ENCODE measurements at places on chromosomes 7 and 10. TPM values are rescaled to one million over a fixed set of nuclear protein-coding genes. Genes with fewer than 3 reads are reported as not detected.
A peak's percentile ranks its signal among the peaks of the same experiment; 100 is the strongest.

DNA sequence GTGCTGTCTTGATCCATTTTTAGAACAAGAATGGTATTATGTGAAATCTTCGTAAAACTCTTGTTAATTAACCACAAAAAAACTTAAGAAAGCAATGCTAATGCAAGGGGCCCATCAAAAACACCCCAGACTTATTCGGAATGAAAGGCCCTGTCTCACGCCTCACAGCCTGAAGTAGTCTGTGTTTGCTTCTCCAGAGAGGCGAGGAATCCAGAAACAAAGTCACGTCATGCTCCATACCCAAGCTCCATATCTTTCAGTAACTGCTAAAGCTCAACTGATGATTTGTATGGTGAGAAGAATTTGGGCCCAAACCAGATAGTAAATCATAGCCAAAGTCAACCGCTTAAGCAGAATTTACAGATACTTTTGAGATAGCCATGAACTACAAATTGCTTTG, 155.4 kb downstream of the ATE1 start:
- no peak for DNase-seq

- no peak for DNase-seq
These were observed 340.8 kb downstream of the KCNMA1 start for GRCh38 chr10:77296534-77297392.

Gene CUBN
- 2.4 TPM for total RNA-seq

GRCh38 chr10:43233601-43234430, 33.0 kb downstream of the RASGEF1A start:
- DNase-seq: peak; percentile 14

Gene HYAL4
- 0.23 TPM for total RNA-seq

Gene RASA4B
- 10.9 TPM for total RNA-seq

DNA sequence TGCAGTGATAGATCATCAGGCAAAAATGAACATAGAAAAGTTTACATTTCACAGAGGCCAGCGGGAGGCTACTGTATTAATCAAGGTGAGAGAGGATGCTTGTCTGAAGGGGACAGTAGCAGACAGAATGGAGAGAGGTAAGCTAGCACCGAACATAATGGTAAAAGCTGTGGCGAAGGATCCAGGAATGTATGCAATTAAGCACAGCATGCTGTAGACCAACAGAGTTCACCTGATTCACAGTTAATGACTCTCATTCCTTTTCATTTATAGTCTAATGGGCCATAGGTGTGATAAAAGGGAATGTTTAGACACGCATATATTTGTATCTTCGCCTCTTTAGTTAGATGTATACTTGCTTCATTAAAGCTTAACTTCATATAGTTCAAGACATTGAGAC, 150.9 kb upstream of the MBL2 start:
- no peak for DNase-seq

DNA sequence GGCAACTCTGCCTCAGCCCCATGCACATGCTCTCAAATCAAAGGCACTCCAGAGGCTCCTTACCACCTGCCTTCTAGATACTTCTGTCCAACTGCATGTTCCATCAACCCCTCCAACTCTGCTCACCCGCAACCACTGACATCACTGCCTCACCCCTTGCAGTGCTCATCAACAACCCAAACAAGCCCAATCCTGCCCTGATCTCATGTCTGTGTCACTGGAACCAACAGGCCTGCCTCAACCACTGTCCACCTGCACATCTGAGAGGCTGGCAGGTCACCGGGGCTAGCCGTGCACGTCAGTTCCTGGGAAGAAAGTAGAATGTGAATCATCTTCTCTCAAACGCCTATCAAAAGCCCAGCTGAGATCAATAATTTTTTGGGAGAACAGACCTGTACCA, 33.3 kb downstream of the CTBP2 start:
- no peak for DNase-seq

- no peak for DNase-seq
These were observed 59.7 kb upstream of the PRSS1 start for GRCh38 chr7:142689439-142690120.

- no peak for DNase-seq
These were observed 1.2 kb downstream of the RSBN1L start for GRCh38 chr7:77697535-77697831.

DNA sequence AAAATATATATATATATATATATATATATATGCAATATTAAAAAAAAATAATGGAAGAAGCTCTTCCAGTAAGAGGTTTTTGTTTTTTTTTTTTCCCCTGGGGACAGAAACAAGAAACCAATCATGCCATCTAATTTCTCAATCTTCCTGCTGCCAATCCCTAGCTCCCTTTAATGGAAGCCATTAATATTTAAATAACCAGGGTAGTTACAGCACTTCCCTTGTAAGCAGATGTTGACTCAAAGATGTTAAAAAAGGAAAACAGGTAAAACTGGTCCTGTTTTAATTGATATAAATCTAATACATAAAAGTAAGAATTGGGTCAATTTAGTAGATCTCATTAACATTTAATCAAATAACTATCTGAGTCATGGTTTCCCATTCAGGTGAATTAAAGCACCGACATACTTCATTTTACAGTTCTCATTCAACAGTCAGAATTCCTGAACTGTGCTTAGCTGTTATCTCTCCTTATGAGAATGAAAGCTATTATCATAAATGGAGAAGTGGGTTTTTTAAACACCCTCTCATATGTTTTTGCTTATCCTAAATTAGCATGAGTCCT, 22.6 kb downstream of the CPVL start:
- no peak for DNase-seq

DNA sequence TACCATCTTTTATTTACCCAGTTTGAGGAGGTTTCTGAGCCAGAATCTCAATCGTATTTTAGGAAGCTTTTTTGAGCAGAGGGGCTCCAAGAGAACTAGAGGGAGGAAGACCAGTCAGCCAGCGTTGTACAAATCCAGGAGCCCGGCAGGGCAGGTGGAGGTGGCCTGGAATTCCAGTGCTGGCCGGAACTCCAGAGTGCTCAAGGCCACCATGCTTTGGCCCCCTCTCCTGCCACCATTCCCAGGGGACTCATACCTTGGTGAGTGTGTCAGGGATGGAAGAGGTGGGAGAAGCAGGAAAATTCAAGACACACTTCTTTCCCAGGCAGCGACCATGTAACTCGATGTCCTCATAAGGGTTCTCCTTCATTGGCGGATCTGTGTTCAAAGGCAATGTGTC, 55.3 kb downstream of the DENND2A start:
- DNase-seq: no peak

Gene CDK14
- total RNA-seq: 23.5 TPM

DNA sequence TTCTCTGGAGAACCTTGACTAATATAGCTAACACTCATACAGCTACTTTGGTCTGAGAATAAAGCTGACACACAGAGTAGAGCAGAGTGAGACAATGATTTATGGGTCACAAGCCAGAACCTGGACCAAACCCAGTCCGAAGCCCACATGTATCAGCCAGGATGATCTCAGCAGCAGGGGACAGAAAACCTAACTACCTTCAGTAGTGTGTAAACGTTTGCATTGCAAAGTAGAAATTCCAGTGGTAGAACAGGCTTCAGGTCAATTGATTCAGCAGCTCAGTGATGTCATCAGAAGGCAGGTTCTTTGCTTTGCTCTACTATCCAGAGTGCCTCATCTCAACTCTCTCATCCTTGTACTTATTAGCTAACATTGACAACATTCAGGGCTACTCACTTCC, 62.5 kb upstream of the PALS2 start:
- no peak for DNase-seq

GRCh38 chr10:85319826-85320225, 991.4 kb downstream of the CCSER2 start:
- no peak for DNase-seq

DNA sequence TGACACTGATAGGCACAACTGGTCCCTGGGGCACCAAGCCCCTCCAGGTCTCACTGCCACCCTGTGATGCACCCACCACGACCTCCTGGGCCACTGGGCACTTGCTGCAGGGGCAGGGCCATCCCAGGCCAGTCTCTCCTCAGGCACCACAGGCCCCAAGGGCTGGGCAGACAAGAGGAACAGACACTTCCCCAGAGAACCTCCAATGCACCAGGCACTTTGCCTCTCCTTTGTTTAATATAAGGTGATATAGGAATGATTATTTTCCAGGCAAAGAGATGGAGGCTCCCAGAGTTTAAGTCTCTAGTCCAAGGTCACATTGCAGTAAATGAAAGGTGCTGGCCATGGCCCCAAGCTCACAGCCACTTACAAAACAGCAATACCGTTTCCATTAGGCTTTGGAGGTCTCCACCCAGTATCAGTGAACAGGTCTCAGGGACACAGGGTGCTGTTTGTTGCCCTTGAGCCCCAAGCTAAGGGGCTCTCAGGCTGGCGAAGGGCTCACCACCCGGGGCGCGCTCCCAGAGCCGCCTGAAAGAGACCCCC, 4.5 kb downstream of the DEPP1 start:
- no peak for DNase-seq

Gene AGAP9
- total RNA-seq: 23.5 TPM

- DNase-seq: no peak
These were observed 43.2 kb downstream of the MTURN start for GRCh38 chr7:30177965-30178364.

GRCh38 chr10:69048103-69048502, 39.8 kb upstream of the SRGN start:
- DNase-seq: no peak

Gene FRAT1
- total RNA-seq: 2.9 TPM

DNA sequence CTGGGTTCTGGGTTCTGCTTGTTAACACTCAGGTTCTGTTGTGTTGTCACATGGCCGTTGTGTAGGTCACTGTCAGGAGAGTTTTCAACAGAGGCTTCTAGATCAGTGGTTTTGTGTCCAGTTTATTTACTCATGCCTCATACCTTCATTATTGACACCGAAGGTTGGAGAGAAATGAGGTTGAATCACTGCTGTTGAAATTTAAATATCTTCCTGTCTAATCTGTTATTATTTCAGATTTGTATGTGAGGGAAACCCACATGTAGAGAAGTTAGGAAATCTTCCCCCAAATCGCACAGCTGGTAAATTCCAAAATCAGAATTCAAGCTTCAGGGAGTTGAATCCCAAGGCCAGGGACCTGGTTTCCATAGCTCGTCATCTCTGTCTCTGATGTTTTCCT, 28.3 kb upstream of the KLF6 start:
- DNase-seq: no peak

DNA sequence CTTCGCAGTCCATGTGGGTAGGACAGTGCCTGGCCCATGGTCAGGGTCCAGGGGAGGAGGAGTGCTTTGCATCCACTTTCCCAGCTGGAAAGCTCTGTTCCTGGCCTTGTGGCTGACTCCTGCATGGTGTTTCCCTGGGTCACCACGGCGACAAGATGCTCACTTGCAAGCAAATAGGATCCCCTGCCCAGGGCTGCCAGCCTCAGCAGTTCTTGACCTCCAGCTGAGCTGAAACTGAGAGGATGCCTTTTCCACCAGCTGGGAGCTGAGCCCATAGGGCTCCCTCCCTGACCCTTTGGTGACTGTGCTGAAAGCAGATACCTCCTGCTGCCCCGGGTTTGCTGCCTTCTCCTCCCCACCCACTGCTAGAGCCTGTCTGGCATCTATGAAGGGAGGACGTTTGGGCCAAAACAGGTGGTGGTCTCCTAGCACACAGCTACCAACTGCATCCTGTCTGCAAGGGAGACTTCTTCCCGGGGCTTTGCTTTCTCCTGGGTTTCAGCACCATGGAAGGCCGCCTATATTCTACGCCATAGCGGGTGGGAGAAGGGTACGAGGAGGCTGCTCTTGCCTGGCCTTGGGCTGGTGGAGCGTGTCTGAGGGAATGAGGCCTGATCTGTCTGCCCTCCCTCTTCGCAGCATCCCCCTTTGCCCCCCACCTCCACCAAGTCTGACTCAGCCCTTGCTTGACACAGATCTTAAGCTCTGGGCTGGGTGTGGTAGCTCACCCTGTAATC, 34.4 kb downstream of the UBTD1 start:
- DNase-seq: no peak

Gene CYP3A4
- not detected for total RNA-seq

Gene ELAPOR2
- 24.5 TPM for total RNA-seq

- no peak for DNase-seq
These were observed 147.7 kb downstream of the JAZF1 start for GRCh38 chr7:28032738-28033380.

DNA sequence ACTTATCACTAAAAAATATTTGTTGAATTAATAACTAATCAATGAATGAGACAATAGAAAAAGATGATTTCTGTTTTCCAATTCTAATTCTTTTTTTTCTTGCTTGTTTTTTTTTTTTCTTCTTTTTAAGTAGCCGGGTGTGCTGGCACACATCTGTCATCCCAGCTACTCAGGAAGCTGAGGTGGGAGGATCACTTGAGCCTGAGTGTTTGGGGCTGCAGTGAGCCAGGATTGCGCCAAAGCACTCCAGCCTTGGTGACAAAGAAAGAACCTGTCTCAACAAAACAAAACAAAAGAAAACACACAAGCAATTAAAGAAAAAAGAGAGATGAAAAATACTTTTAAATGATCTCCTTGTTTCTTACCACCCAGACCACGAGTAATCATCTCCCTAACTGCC, 1109.3 kb downstream of the REEP3 start:
- no peak for DNase-seq

GRCh38 chr10:68496072-68496471, 24.3 kb upstream of the DNA2 start:
- DNase-seq: no peak

- DNase-seq: no peak
These were observed 125.1 kb downstream of the RAPGEF5 start for GRCh38 chr7:22231806-22232205.

GRCh38 chr10:98041352-98042043, 11.1 kb upstream of the CRTAC1 start:
- DNase-seq: peak; percentile 61
